ENCODE measurements at places on chromosomes 4 and X.

GRCh38 chr4:139745111-139745639 lies 79.6 kb downstream of the MGST2 start:
- no peak for DNase-seq

GRCh38 chr4:184958923-184959210 lies 59.4 kb upstream of the HELT start:
- DNase-seq, result no peak

DNA sequence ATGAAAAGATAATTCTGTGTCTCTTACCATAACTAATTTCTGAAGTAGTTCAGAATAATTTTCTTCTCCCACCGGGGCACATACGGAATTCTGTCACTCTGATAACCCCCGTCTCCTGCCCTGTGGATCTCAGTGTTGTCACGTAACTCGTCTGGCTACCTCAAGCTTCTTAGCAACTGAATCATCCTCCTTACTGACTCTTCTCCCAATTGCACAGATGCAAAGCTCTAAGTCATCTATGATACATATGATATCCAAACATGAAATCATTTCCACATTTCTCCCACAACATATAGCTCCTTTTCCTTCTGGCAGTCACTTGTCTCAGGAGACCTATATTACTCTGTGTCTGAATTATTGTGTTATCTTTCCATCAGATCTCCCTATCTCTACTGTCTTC lies 1043.1 kb upstream of the TENM3 start:
- no peak for DNase-seq

DNA sequence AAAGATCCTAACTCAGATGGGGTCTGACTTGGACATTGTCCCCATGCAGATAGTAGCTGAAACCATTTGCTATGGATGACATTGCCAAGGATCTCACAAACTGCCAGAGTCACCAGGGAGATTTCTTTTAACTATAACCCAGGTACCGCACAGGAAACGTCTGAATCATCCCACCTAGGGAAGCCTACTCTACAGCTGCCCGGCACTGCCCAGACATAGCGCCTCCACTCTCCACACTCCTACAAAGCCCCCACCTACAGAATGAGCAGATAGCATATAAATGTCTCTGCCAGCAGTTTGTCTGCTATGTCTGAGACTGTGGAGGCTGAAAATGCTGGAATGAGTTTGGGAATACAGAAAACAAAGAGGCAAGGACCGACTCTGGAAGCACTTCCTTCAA lies 32.3 kb downstream of the TRIM61 start:
- peak; percentile 26 for DNase-seq

DNA sequence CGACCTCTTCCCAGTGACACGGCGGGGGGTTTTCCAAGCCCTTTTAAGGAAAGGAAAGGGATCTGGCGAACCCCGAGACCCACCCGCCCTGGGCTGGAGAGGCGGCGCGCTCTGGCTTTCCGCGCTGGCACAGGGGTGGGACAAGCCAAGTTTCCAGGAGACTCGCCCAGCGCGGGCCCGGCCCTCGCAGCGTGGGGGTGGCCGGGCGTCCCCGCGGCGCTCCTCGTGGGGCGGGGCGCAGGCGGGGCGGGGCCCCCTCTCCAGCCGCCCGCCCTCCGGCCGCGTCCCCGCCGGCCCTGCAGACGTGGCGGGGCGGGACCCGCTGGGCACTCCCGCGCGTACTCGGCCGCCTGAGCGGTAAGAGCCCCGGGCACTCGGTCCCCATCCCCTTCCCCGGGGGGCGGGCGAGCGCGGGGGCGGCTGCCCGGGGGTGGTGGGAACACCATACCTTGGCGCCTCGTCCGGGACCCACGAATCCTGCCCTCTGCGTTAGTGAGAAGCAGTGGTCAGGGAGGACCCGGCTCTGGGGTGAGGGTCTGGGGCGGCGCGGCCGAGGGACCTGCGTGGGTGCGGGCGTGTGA lies at the start of gene FAM114A1:
Gene FAM114A1 (plus strand): TSS at position 329 of the 581 bp plus-strand sequence. CDS start 10,273 bp downstream, outside the sequence.
- DNase-seq, result peak; percentile 92

GRCh38 chr4:112884406-112884805 lies 165.0 kb upstream of the ANK2 start:
- DNase-seq, result no peak

- DNase-seq, result no peak
Measured at GRCh38 chr4:11165052-11165451, 263.6 kb downstream of the HS3ST1 start.

- no peak for DNase-seq
Measured at GRCh38 chr4:118338981-118339765, 13.6 kb downstream of the PRSS12 start.

GRCh38 chrX:48787505-48788443 lies 1.4 kb downstream of the GATA1 start:
- peak; percentile 22 for DNase-seq

GRCh38 chr4:81399306-81400086 lies 72.2 kb downstream of the RASGEF1B start:
- DNase-seq, result no peak

GRCh38 chr4:125235971-125236370 lies 78.8 kb upstream of the FAT4 start:
- DNase-seq, result no peak

GRCh38 chr4:134702374-134702773 lies 500.8 kb upstream of the PABPC4L start:
- no peak for DNase-seq

DNA sequence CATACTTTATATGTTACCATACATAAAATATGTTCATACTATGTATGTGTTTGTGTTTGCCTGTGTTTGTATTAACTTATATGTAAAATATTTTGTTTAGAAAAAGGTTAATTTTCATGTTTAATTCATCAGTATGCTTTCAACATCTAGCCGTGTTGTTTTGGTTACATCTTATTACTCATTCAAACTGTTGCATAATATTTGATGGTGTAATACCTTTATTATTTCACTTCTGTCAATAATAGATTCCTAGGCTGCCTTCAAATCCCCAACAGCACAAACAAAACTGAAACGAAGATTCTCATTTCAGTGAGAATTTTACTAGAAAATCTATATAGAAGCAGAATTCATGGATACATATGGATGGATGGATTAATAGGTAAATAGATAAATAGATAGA lies 462.3 kb upstream of the ADGRL3 start:
- no peak for DNase-seq

DNA sequence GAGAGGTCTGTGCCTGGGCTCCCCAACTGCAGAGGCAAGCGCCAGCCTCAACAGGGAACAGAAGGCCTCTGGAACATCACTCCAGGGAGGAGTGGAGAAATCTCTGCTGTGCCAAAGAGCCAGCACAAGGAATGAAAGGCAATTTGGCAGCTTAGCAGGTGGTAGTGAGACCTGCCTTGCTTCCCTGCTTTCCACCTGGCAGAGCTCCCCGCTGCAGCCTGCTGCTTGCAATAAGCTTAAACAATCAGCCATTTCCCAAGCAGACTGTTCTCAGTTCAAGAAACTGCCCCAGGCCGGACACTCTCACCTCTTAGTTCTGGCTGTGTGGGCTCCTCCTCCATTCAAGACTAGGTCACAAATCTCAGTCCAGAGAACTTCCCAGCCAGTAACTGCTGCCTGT lies 370.6 kb downstream of the MAGEB5 start:
- DNase-seq, result no peak

DNA sequence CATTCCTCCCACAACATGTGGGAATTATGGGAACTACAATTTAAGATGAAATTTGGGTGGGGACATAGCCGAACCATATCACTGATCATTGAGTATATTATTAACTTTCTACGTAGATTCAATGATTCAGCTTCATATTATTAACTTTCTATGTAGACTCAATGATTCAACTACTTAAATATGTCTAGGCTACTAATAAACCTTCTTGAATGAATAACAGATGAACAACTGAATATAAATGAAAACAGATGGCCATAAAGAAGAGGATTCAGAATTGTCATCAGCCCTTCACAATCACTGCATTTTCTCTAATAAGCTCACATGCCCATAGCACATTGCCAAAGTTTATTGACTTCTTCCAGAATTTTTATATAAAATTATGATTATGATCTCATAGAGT lies 57.0 kb downstream of the CEP44 start:
- DNase-seq, result no peak

DNA sequence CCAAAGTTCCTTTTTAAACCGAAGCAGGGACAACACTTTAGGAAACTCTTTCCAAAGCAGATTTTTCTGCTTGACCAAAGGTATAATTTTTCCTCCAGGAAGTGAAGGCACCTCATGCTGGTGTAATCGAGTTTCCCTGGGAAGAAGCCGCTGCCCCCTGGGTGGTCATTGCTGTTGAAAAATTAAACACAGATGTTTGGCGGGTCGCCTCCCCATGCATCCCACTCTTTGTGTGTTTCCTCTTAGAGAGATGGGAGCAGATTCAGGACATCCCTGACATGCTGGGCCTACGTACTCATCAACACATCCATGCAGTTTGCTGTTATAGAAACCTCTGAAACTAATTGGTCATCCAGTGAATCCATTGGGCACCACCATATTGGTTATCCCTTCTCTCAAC lies 179.2 kb upstream of the HCCS start:
- DNase-seq, result no peak

GRCh38 chr4:110624398-110624780 lies 1.5 kb upstream of the PITX2 start:
- no peak for DNase-seq

- DNase-seq, result no peak
Measured at GRCh38 chr4:87425711-87426110, 3.3 kb downstream of the NUDT9 start.

DNA sequence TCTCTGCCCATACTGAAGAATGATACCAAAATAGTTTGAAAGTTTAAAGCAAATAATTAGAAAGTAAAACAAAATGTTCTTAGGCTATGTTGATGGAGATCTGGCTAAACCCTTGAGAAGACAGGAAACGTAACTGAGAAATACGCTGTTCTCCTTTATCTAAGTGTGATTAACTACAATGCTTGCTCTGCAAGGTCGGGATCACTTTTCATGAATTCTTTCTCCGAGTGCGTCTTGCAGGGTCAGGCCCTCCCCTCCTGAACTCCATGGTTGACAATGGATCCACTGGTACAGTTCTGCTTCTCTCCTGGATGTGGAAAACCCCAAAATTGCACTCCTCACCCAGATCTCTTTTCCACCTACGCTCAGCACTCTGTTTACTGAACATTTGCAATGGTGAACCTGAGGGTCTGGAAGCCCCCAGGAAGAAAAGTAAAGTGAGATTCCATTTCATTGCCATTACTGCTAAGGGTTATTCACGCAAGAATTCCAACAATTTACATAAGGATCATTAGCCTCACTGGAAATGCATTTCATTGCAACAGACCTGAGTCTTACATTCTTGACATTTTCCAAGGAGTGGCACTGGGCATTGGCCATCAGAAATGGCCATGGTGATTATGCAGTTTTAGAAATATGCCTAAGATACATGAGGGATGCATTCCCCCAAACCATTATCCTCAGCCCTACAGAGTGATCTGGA lies 24.6 kb upstream of the WWC2 start:
- DNase-seq, result no peak

GRCh38 chr4:80431203-80431965 lies 95.9 kb downstream of the CFAP299 start:
- no peak for DNase-seq

DNA sequence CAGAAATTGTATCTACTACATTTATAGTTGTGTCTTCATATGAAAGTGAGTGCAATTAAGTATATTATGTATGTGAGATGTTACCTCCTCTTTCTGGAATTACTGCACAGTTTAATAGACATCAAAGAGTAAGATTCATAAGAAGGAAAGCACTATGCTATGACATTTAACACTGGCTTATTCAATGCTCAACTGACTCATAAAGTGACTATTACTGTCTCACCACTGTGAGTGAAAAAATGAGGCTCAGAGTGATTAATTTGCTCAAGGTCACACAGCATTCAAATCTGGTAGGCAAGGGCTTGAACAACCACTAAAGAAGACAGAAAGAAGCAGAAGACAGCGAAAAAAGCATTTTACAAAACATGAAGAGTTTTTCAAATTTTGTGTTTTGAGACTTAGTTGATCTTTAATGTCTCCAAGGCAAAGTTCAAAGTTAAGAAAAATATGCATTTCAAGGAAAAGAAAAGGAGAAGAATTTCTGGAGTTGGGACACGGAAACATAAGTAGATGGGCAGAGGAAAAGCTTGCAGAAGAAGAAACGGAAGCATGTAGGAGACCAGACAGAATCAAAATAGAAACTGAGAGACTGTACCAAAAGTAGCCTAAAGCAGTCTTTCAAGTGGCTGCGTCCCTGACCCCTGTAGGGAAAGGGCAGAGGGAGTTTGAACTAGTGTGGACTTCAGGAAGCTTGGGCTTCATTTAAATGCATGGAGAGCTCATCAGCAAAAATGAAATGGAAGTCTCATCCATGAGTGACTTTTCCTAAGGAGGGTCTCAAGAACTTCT lies 66.3 kb downstream of the KCNIP4 start:
- DNase-seq, result no peak

DNA sequence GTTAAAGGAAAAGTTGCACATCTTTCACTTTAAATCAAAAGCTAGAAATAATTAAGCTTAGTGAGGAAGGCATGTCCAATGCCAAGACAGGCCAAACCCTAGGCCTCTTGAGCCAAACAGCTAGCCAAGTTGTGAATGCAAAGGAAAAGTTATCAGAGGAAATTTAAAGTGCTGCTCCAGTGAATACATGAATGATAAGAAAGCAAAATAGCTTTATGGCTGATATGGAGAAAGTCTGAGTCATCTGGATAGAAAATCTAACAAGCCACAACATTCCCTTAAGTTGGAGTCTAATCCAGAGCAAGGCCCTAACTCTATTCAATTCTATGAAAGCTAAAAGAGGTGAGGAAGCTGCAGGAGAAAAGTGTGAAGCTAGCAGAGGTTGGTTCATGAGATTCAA lies 23.8 kb downstream of the NPFFR2 start:
- DNase-seq, result no peak

- no peak for DNase-seq
Measured at GRCh38 chr4:71156616-71157015, 163.2 kb downstream of the DCK start.

DNA sequence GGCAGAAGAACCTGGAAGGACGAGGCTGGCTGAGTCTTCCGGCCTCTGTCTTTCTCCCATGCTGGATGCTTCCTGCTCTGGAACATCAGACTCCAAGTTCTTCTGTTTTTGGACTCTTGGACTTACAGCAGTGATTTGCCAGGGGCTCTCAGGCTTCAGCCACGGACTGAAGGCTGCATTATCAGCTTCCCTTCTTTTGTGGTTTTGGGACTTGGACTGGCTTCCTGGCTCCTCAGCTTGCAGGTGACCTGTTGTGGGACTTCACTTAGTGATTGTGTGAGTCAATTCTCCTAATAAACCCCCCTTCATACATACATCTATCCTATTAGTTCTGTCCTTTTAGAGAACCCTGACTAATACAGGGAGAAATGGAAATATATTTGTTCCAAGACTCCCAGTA lies 265.8 kb downstream of the PCDH18 start:
- no peak for DNase-seq

- peak; percentile 80 for DNase-seq
Measured at GRCh38 chr4:57109847-57110639, at the start of gene IGFBP7. Gene IGFBP7 (minus strand): TSS chr4:57110385. CDS start chr4:57110351, 34 bp downstream.

DNA sequence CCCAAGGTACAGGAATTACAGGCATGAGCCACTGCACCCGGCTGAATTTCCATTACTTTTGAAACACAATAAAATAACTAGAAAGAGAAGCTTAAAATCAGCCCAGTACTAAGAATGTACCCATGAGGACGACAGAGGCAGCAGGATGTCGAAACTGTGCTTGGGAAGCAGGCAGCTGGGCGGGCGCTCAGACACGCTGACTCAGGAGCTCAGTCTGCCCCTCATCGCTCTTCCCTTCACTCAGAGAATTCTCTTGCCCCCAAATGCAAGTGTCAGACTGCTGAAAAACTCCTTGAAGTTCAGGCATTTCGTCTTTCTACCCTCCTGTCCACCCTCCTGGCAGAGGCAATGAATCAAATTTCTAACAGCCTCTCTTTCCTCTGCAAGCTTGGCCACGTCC lies 41.0 kb upstream of the CDKN2AIP start:
- no peak for DNase-seq

GRCh38 chrX:69107231-69107739 lies 58.0 kb downstream of the PJA1 start:
- peak; percentile 84 for DNase-seq

Measured in H7 (cell line).